ENCODE measurements at places on chromosomes 16 and 17.

DNA sequence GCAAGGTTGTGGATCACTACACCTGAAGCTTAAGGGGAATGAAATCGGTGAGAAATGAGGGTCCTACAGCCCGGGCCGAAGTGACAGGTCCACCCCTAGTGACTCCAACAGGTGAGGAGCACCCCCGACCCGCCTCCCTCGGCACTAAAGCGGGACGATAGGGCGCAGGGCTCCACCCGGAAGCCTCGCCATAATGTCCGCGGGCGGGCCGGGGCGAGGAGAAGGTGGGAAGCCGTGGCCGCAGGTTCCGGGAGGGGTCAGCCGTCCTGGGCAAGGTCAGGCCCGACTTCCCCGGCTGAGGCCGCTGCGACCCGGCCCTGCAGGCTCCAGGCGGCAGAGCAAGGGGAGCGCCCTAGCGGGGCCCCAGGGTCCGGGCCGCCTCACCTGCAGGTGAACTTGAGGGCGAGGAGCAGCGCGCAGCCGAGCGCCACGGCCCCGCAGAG is 543 bp downstream of the TXNDC11 start:
- no peak for DNase-seq

DNA sequence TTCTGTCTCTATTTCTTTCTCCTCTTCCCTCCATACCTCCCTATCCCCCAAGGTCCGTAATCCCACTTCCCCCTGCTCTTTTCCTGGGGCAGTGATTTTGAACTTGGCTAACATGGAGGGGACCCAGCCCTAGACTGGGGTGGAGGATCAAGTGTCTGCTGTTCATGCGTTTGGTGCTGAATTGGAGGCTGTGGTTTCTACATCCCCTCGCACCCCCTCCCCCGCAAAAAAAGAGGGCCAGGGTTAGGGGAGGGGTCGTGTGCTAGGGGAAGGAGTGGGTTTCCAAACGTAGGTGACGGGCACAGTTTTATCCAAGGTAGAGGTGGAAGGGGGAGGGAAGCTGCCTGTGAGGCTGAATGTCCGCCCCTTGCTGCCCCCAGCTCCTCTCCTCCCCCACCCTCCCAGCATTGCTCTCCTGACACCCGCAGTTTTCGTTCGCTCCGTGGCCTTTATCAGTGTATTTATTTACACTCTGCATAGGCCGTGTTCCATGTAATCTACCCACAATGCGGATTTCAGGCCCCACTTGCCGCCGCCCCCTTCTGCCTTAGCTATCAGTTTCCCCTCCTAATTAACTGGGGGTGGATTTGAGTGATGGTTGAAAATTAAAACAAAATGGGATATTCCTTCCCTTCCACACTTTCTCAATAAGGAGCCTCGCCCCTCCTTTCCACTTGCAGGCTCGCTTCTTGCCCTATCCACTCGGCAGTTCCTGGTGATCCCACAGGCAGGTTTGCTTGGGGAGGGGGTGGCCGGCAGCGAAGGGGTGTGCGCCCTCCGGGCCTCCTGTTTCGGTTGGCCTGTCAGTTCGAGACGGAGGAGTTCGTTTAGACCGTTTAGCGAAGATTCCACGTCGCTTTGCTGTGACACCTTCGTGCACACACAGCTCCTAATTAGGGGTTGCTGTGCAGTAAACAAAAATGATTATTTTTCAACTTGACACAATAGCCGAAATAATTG is 2.0 kb downstream of the GNAO1 start:
- DNase-seq: peak; percentile 58

DNA sequence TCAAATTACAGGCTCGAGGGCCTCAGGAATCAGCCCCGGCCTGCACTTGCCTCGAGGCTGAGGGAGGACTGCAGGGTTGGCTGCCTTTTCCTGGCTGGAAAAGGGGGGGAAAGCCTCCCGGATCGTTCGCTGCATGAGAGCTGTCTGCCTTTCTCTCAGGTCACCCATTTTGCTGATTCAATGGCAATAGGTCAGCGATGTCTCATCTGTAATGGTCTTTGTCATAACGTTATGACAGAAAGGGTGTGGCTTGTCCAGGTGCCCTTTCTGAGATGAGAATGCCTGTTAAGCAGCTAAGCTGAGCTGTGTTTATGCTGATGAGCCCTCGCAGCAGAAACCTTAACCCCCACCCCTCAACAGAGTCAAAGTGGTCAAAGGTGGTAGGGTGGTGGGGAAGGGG is 81.8 kb downstream of the AKAP1 start:
- DNase-seq: no peak

DNA sequence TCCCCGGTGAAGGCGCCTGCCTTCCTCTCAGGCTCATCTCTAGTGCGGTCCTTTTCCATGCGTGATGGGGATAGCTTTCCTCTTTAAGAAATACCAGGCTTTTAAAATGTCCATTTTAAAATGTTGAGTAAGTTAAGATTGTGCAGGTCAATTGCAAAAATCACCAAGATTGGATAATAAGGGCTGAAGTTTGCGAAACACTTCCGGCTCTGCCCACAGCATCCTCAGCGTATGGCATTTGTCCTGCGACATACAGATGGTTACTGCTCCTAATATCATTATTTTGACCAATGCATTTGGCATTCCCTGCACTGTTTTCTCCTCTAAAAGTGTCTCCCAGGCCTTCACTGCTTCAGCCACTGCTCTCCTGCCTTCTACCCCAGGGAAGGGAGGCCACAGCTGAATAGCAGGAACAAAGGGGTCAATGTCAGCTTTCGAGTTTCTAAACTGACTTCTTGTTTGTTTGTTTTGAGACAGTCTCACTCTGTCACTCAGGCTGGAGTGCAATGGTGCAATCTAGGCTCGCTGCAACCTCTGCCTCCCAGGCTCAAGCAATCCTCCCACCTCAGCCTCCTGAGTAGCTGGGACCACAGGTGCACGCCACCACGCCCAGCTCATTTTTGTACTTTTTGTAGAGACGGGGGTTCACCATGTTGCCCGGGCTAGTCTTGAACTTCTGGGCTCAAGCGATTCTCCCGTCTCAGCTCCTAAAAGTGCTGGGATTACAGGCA is 91.9 kb downstream of the CRISPLD2 start:
- DNase-seq: no peak

DNA sequence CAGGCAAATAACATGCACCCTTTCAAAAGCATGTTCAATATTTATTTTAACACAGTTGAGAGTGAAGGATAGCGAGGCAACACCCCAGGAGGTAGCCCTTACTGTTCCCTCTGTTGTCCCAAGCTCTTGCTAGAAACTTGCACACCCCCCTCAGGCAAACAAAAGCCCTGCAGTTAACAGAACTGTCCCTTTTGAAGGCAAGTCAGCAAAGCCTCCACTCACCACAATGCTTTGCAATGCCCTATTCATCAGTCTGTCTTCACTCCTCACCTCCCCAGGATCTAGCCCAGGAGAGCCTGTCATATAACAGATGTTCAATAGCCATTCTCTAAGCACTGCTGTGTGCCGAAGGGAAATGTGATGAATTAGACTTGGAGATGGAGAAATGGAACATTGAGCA is 3.5 kb upstream of the CNEP1R1 start:
- DNase-seq: no peak

DNA sequence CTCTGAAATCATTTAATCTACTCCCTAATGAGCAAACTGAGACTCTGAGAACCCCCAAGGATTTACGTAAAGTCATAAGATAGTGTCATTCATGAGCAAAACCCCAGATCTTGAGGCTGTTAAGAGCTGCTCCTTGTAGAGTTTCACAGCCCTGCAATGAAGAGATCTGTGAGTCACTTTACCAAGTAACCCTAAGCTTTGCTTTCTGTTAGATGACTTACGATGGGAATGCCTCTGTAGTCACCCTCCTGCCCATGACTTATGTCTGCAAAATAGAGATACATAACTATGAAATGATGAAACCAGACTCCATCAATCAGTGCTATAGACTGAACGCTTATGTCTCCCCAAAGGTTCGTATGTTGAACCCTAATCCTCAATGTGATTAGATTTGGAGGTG is 117.7 kb downstream of the HS3ST3A1 start:
- DNase-seq: no peak

DNA sequence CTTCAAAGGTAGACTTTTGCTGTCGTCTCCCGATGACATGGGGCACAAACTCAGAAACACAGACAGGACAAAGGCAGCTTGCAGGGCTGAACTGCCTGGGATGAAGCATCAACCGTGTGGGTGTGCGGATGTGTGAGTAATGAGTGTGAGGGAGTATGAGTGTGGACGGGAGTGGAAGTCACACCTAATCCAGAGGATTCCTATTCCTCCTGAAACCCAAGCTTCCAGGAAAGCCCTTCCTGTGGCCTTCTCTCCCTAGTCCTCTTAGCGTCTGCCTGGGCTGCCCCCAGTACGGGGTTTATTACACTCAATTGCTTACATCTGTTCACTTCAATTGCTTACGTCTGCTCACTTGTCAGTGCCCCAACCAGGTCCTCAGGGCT is 2.3 kb upstream of the IL4R start:
- no peak for DNase-seq

- peak; percentile 8 for DNase-seq
Measured at GRCh38 chr17:77597418-77598240, 360.9 kb upstream of the TNRC6C start.

GRCh38 chr16:30843501-30843900 is 50.4 kb downstream of the BCL7C start:
- DNase-seq: no peak

DNA sequence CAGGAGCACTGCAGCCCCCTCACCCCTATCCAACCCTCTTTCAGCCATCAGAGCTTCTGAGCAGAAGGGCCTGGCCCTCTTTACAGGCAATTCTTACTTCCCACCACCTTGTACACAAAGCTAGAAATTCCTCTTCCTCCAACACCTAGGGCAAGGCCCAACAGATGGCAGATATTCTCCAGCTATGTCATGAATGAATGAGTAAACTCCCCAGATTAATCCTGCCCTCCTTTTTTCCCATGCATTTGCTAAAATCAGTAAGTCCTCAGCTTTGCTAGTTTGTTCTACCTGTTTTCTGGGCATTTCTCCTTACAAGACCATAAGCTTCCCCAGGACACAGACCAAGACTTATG is 20.4 kb upstream of the MRPS23 start:
- DNase-seq: no peak

DNA sequence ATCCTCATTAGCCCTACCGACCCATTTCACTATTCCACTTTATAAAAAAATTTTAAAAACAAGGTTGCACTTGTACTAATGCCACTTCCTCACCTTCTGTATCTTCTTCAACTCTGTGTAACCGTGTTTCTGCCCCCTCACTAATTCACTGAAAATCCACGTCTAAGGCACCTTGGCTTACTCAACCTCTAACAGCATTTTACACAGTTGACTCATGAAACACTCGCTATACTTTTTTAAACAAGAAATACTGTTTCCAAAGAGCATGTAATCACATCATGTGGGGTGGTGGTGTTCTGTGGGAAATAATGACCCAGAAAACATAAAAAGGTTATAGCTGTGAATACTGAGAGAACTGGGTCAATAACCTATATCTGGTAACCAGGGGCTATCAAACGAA is 79.9 kb downstream of the NCOR1 start:
- DNase-seq: no peak

DNA sequence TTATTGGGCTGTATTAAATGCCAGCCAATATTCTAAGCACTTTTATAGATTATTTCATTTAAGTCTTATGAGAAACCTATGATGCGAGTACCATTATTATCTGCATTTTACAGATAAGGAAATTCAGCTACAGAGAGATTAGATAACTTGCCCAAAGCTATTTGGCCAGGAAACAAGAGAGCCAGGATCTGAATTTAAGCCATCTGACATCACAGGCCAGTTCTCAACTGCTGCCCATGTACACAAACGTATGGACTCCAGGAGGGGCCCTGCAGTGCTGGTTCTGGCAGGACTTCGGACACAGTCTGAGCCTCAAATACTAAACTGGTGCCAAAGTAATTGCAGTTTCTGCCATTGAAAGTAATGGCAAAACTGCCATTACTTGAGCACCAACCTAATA is 40.2 kb downstream of the CPPED1 start:
- no peak for DNase-seq

GRCh38 chr16:27482397-27483087 is 67.2 kb downstream of the GTF3C1 start:
- DNase-seq: no peak

DNA sequence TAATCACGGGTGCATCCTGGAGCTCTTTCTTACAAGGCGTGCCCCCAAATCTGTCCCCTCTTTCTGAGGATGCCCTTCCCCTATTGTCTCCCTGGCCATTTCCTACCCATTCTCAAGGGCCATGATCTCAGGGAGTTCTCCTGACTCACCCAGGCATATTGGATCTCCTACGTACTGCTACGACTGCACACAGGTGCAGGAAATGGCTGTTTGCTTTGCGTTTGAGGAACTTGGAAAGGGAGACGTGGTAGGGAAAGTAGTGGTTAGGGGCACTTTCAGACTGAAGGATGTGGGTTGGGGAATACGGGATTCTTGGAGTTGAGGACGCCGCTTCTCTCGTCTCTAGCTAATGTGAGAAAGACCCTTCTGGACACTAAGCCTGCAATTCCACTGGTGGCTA is 18.7 kb upstream of the MEOX1 start:
- DNase-seq: no peak

GRCh38 chr16:50568187-50568815 is 20.1 kb downstream of the NKD1 start:
- no peak for DNase-seq

- DNase-seq: no peak
Measured at GRCh38 chr17:56918916-56919315, 5.1 kb upstream of the TRIM25 start.

DNA sequence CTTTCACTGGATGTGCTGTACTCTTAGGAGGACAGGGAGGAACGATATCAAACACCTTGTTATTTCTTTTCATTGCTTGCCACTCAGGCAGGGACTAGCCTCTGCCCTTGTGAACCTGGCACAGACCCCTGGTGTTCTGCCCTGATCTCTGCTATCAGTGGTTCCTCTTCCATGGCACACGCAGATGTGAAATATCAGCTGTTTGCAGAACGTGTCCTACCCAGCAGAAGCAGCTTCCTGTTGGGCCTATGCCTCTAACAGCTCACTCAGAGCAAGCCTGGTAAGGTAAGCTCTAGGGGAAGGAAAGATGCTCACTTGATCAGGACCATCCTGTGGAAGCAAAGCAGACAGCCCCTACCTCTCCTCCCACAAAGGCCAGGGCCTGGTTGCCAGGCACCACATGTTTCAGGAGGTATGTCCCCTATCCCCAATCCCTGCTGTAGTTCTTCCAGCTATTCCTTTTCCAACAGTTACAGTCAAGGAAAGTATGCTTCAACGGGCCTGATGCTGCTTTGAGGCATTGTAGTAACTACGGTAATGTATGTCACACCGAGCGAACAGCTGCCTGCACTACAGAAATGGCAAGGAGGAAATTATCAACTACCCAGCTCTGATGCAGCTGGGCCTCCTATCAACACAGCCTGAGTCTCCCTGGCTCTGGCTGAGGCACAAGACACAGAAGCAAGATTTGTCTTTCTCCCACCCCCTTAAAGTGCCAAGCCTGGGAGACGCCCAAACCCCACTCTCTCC is 41.3 kb upstream of the GFOD2 start:
- peak; percentile 11 for DNase-seq

DNA sequence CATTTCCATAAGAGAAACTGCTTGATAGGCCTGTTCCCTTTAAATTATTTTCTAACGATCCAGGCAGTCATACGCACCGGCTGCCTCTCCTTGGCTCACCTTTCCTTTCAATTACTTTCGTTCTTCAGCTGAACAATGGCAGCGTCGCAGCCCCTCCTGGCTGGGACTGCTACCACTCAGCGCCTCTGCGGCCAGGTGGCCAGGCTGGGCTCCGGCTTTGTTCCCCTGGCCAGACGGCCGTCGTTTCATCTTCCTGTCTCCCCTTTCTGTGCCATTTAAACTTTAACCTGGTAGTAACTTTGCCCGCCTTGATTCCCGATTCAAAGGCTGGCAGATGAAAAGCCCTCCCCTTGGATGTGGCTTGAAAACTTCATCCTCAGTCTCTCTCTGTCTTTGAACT is 79.0 kb downstream of the C16orf78 start:
- no peak for DNase-seq

GRCh38 chr16:71421911-71422310 is 19.9 kb downstream of the TLE7 start:
- DNase-seq: no peak
